ENCODE measurements at places on chromosomes 7 and 10. TPM values are rescaled to one million over a fixed set of nuclear protein-coding genes. Genes with fewer than 3 reads are reported as not detected.
A peak's percentile ranks its signal among the peaks of the same experiment; 100 is the strongest.

DNA sequence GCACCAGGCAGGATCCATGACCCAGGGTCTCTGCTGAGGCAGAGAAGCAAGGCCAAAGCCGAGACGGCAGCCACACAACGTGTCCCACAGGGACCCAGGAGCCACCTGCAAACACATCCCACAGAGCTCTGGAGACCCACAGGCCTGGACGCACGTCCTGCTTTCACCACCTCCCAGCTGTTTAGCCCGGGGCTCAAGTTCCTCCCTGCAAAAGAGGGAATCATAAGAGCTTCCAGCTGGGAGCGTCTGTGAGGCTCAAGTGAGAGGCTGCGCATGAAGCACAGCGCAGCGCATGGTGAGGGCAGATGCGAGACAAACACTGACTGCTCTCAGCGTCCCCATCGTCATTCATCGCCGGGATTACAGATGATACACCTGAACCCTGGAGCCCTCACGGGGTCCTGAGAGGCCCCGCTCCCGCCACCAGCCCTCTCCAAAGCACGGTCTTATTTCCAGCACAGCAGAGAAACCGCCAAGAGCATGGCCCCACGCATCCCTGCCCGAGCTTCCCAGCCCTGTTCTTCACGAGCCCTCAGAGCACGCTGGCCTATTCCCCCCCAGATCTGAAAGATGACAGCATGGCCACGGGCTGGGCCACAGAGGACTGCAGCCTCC lies 88.7 kb downstream of the MAD1L1 start:
- no peak for DNase-seq

DNA sequence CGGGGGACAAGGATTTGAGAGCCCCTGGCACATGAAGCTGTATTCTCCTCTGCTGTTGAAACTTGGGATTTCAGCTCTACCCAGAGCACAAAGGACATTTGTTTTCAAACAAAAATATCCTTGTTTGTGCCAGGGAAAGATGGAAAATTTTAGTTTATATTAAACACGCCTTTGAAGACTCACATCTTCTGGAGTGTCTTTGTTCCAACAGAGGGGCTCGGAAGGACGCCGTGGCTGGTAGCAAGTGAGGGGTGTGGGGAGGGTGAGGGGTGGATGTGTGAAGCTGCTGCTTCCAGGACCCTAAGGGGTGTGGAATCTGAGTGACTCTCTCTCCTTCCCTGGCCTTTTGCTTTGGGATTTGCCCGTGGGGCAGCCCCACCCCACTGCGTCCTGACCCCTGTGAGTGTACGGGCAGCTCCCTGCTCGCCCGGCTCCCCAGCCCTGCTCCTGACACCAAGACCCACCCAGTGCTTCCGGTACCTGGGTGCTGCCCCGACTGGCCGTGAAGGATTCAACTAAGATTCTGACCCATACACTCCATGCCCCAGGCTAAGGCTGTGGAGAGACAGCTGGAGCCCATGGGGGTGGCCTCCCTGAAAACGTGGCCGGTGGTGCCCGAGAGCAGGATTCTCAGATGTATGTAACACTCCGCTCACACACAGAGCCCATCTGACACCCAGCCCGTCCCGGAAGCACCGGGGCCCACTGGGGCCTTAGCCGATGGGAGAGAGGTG lies 59.6 kb downstream of the ZRANB1 start:
- no peak for DNase-seq

DNA sequence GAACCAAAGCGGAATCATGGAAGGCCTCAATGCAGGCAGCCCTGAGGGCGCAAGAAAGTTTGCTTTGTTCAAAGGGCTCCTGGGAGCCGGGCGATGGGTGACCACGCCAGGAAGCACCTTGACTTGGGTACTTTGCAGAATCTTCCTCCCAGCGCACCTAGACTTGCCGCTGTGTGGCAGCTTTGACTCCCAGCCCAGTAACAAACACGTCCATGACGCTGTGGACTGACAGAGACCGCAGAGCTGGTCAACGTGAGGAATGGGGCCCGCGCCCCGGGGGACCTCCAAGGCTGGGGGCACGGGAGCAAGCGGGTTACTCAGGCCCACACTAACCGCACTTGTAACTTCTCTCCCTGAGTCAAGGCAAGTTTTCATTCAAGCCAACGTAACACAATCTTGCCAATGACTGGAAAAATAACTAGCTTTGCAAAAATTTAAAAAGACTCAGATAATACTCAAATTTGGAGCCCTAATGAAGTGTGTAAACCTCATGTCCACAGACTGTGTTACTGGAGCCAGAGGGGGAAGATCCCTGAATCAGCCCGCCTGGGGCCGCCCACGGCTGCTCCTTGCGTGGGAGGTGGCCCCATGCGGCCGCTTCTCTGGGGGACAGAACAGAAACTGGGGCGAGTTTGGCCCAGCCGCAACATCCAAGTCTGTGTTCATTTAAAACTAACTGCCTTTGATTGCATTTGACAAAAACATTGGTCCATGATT lies 130.8 kb downstream of the DNAJB6 start:
- DNase-seq = no peak

GRCh38 chr7:101733713-101734475 lies 83.5 kb upstream of the CUX1 start:
- DNase-seq = peak; percentile 81

- no peak for DNase-seq
Observed at GRCh38 chr10:51772387-51772786, 73.0 kb upstream of the CSTF2T start.

Gene MBL2
- not detected for total RNA-seq

Gene RAB19
- total RNA-seq = not detected

DNA sequence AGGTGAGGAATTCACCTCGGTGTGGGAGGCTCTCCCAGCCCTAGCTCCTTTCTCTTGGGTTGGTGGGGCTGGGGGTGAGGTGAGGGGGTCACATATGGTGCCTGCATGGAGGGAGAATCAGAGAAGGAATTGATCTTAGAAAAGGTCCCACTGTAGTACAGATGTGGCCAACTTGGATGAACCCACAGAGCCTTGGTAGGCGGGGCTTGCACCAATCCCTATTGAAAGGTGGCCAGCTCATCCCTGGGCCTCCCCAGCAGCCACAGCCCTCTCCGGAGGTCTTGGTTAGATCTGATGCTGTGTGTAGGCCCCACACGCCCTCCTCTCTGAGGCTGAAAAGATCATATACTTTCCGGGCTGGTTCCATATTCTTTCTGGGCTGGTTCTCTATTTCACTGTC lies 19.0 kb downstream of the HKDC1 start:
- DNase-seq = no peak

- DNase-seq = no peak
Observed at GRCh38 chr7:157278167-157278790, 58.5 kb upstream of the DNAJB6 start.

Gene GPR141
- total RNA-seq = 0.69 TPM

DNA sequence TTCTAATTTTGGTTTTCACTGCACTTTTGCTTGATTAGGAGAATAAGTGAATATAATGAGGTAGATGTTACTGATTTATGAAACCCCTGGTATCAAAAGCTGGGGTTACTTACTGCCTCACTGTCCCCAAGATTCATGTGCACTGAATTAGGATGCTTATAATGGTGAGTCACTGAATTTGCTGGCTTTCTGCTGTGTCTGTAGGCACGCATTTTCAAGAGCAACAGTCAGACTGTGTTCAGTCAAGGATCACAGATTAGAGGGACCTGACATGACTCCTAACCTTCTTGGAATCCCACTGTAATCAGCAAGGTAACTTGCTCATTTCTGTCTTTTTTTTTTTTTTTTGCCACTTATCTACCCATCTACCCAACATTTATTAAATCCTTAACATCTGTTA lies 59.7 kb downstream of the GPR85 start:
- no peak for DNase-seq

Gene GIMAP2
- total RNA-seq = 3.0 TPM

Gene PDE6C
- total RNA-seq = not detected

DNA sequence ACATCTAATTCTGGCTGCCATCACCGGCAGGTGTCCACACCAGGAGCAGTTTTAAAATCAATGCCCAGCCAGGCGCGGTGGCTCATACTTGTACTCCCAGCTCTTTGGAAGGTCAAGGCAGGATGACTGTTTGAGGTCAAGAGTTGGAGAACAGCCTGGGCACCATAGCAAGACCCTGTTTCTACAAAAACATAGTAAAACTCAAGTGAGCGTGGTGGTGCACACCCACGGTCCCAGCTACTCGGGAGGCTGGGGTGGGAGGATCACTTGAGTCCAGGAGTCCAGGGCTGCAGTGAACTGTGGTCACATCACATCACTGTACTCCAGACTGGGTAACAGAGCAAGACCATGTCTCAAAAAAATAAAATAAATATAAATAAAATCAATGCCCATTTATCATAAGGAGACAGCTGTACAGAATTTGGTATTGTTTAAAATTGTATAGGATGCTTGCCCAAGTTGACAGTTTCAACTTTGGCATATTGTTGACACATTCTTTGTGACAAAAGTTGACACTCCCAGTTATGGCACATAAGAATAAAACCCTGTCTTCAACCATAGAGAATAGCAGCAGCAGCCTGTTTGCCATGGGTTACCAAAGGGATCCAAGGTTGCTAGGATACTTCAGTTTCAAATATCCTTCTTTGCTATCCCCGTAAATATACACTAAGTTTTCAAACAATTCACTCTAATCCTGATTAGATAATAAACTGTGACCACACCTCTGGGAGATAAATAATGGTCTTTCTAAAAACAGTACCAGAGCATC lies 193.0 kb downstream of the FAM107B start:
- no peak for DNase-seq

Gene BUD31
- total RNA-seq = 228 TPM

Gene EGFR
- total RNA-seq = 79.3 TPM

Gene FGFR2
- 0.19 TPM for total RNA-seq

DNA sequence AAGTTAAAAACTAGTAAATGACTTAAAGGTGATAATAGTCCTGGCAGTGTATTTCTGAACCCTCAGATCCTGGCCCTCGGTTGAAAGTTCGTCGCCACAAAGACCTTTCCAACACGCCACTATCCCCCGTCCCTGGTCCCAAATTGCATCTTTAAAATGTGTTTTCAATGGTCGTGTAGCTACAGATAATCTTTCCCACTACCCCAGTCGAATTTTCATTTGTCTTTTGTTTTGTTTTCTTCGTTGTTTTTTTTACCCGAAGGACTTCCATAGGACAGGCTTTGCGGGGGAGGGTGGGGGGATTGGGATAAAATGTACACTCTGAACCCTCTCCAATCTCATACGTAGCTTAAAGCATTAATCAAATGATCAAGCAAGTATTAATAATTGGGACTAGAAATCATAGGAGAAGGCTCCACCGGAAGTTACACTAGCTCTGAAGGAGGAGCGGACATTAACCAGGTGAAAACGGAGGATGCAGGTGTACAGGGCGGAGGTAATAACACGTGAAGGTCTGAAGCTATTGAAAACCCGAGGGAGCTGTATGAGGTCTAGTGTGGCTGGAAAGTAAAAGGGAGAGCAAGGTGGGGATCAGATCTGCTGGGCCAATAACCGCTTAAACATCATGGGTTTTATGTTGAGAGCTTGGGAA lies 32.8 kb upstream of the PHF14 start:
- DNase-seq = no peak

DNA sequence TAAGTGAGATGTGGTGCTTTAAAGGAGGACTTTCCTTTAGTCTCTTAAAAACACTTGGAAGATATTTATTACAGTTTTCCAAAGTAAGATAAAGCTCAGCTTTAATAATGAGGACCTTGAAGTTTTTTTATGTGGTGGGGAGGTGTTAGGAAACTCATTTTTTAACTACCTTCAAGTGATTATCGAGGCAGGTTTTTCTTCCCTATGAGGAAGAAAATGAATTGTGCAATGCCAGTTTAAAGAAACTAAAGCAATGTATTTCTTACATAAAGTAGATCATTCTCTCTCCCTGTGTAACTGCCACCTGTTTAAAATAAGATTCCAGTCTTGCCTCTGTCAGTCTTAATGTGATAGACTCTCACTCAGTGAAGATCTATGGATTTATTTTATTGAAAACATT lies 27.9 kb downstream of the ZEB1 start:
- DNase-seq = no peak

Gene PALS2
- 38.9 TPM for total RNA-seq

Gene UPK3B
- 10.6 TPM for total RNA-seq

DNA sequence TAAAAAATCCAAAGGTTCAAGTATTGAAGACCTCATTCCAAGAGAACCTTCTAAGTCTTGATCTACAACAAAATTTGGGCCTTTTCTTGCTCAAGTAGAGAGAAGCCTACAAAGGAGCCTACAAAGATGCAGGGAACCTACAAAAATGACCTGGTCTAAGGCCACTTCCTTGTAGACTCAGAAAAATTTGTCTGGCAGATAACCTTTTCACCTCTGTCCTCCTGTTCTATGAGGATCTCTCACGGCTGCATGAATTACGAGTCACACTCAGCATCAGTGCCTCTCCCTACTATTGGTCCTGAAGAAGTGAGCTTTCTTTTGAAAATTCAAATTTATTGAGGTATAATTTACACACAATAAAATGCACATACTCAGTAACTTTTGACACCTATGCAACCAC lies 29.3 kb downstream of the CCNJ start:
- DNase-seq = peak; percentile 63

Gene TLL2
- total RNA-seq = 0.12 TPM

GRCh38 chr7:38813768-38814167 lies 95.2 kb downstream of the VPS41 start:
- DNase-seq = no peak

- peak; percentile 70 for DNase-seq
Observed at GRCh38 chr10:99906470-99906869, 103.3 kb downstream of the DNMBP start.

DNA sequence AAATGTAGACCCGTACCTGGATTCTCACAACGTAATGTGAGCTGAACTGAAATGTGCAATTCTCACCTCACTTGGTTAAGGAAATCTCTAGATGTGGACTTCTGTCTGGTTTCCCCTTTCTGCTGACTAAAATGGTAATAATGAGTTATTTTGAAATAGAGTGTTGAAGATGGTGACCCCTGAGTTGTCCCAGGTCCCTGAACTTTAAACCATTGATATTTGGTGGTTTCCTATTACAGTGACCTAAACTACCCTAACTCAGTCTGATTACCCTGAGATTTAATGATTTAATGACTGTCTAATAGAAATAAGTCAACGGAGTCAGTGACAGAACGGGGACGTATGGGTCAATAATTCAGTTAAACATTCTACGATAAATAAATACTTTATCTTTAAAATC lies 845.9 kb downstream of the PCDH15 start:
- no peak for DNase-seq

Gene ASIC3
- total RNA-seq = 0.53 TPM

- DNase-seq = no peak
Observed at GRCh38 chr7:147023440-147023839, 906.8 kb downstream of the CNTNAP2 start.

DNA sequence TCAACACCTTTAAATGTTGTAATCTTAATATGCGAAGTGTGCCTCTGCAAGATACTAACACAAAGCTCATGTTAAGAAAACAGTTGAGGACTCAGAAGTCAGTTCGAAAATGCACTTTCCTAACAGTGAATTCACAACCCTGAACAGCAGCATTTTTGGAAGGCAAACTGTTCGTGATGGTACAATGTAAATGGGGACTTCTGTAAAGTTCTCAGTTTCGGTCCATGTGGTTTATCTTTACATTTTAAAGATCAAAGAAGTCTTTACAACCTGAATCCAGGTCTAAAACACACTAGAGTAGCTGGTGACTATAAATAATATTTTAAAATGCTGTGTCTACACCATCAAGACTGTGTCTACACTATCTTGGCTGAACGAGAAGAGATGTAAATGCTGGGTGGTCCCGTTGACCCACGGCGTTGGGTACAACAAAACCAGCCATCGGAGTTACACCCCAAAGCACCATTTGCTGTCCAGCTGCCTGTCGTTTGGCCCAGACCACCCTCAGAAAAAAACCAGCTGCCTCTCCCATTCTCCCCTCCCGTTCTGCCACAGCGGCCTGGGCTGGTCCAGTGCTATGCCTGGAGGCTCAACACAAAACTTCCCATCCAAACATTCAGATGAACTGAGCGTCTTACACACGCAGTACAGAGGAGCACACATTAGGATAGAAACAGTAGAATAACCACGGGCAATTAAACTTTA lies 42.9 kb downstream of the MKI67 start:
- DNase-seq = no peak
